Activated CD4-positive, alpha-beta T cell treated with anti-CD3 and anti-CD28 coated beads, Interleukin-2, amount 10 ng/mL, durations not matched to agents 7 days and 5 days (primary cell): ENCODE measurements at places on chromosomes 1 and 21. TPM values are rescaled to one million over a fixed set of nuclear protein-coding genes. Genes with fewer than 3 reads are reported as not detected.

The MPL gene
- not detected for total RNA-seq

The SPRR2E gene
- total RNA-seq, result not detected

The NHLH1 gene
- 0.10 TPM for total RNA-seq

The RGS13 gene
- not detected for total RNA-seq

The FCRL6 gene
- 0.15 TPM for total RNA-seq

The OVAAL gene
- not detected for total RNA-seq

The S100A8 gene
- not detected for total RNA-seq

The RGS16 gene
- 1.9 TPM for total RNA-seq

The SNX7 gene
- total RNA-seq, result not detected

The C4BPA gene
- not detected for total RNA-seq

The AGT gene
- total RNA-seq, result not detected

The RGS2 gene
- total RNA-seq, result 3.4 TPM

The C1orf50 gene
- 7.0 TPM for total RNA-seq

The ST6GALNAC5 gene
- not detected for total RNA-seq

The TMPRSS3 gene
- 8.9 TPM for total RNA-seq

The PLXNA2 gene
- total RNA-seq, result 1.1 TPM

The GSTM3 gene
- 6.3 TPM for total RNA-seq

The OR2T2 gene
- total RNA-seq, result not detected

The LAPTM5 gene
- total RNA-seq, result 584 TPM

The BNIPL gene
- total RNA-seq, result 1.5 TPM

The SPRR3 gene
- total RNA-seq, result not detected

The RGS8 gene
- not detected for total RNA-seq

The FCRL1 gene
- 0.22 TPM for total RNA-seq

The CHML gene
- 13.0 TPM for total RNA-seq
